Amygdala (tissue), 56 donors: ENCODE measurements at places on chromosomes 2 and 18.

DNA sequence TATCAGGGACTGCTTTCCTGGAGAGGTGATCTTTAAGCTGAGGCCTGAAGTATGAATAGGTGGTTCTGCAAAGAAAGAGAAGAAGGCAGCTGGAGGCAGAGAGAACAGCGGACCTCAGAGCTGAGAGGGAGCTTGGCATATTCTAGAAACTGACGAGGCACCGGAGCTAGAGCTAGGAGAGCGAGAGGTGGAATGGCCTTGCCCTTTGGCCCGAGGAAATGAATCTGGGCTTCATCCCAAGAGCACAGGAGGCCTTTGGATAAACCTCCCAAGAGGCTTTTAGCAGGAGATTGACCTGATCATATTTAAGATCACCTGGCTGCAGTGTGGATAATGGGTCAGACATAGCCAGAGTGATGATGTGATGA is 7.9 kb downstream of the DYSF start:
- DNase-seq: no peak

DNA sequence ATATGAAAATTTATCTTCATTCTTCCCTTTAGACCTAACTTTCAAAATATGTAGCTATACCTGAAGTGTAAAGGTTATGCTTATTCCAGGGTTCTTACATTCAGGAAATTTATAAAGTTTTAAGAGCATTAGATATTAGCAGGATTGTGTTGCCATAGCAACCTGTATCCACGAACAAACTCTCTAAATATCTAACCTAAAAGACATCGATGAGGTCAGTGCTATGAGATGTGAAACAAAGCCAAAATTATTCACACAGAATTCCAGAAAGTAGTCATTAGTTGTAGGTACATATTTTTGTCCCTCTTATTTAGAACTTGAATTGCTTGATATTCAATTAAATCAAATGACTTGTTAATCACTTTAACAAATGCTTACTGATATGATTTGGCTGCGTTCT is 705.3 kb downstream of the SOCS6 start:
- no peak for DNase-seq

- DNase-seq: no peak
Measured at GRCh38 chr18:63161761-63162195, 157.8 kb downstream of the BCL2 start.

DNA sequence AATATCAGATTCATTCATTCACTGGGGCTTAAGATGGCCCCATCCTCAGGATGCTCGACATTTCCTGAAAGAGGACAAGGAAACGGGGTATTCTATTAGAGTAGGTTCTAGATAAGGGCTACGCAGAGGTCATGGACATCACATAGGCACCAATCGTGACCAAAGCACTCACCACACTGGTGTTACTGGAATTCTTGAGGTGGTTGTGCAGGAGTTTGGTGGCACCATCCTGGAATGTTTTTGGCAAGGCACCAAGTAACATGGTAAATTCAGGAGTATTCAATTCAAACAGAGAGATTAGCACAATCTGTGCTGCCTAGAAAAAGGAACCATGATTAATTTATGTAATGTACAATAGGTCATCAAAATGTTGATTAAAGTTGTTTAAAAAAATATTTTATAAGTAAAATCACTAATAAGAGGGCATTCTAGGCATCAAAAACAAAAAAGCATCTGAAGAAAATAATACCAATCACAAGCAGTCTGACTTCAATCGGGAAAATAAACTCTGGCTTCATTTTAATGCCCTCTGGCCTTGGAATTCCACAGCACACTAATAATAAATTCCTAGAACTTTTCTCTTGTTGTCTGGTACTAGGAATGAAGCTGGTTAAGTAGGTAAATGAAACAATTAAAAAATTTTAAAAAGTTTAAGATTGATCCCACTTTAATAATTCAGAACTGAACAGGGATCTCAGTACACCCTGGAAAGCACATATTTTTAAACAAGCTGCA is 102.8 kb upstream of the TFCP2L1 start:
- no peak for DNase-seq

- no peak for DNase-seq
Measured at GRCh38 chr2:10876394-10876793, 35.3 kb upstream of the KCNF1 start.

DNA sequence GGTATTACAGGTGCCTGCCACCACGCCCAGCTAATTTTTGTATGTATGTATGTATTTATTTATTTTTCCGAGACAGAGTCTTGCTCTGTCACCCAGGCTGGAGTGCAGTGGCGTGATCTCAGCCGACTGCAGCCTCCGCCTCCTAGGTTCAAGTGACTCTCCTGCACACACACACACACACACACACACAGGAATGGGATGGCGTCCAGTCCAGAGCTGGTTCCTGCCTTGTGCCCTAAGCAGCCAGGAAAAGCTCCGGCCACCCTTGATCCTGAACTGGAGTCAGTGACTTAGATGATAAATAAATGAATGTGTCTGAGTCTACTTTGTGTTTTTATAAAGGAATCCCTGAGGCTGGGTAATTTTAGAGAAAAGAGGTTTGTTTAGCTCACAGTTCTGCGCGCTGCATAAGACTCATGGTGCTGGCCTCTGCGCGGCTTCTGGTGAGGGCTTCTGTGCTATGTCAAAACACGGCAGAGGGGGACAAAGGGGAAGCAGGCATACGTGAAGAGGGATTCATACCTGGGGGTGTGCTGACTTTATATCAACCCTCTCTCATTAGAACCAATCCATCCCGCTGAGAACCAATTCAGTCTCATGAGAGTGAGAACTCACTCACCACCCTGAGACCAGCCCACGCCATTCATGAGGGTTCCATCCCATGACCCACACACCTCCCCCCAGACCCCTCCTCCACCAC is 59.7 kb upstream of the PHLPP1 start:
- no peak for DNase-seq

DNA sequence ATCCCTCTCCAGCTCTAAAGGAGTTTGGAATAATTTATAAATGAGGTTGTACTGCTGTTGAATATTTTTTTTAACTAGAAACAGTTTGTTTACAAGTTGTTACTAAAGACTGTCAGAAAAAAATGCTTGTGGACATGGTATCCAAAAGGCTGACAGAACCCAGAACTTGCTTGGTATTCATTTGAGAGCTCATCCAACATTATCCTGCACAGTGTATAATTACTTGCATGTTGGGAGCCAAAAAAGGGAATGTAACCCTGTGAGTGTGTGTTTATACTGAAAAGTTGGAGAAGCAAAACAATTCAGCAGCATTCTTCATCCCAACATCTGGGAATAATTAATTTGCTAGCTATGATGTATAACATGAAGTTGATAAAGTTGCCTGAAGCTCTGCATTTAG is 42.1 kb upstream of the EHBP1 start:
- no peak for DNase-seq

GRCh38 chr2:169838743-169839489 is 11.7 kb downstream of the UBR3 start:
- no peak for DNase-seq

DNA sequence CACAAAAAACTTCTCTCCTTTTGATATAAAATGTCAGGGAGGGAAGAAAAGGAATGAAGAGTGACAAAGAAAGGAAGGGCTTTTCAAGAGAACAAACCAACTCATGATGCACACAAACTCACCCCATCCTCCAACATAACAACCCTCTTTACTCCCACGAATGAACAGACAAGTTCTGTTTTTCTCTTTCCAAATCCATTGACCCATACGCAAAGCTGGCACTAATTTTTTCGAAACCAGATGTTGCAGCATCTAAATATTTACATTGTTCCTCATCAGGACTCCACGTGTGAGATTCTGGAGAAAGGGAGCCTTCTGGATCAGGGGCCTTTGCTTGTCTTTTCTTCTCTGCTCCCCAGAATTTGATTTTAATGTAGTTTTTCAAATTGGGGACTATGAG is 143.3 kb upstream of the BCL2L11 start:
- DNase-seq: no peak

- no peak for DNase-seq
Measured at GRCh38 chr2:172216477-172216876, 113.8 kb upstream of the DLX2 start.

DNA sequence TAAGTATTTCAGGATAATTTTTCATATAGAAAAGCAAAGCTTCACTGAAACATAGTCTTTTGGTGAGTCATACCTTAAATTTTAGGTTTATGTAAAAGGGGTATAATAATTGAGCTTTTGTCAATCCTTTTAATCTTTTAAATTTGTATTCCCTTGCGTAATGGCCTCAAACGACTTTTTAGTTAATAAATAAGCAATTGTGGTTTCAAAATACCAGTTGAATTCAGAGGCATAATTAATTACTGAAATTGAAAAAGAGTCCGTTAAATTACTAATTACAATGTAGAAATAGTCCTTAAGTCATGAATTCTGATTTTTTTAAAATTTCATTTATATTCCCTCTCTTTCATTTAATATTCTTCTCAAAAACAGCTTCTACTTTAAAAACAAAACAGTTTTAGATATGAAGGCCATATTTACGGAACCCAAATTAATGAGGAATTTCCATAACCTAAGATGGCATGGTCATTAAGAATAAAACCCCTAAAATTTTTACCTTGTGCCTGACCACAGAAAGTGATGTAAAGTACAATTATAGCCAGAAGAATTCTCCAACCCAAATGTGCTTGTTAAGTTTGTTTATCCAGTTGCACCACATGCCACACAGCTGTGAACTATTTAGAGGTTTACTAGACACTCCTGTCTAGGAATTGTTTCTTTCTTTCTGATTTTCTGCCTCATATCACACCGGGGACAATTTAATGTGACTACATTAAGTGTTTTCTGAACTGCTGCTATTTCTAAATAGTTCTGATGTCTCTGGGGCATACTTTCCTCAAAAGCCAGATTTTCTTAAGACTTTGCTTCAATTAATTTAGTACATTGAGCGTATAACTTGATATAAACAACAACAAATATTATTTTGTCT is 60.7 kb upstream of the ITGA4 start:
- DNase-seq: no peak

GRCh38 chr18:22168360-22168921 is 948 bp upstream of the GATA6 start:
- DNase-seq: no peak

- DNase-seq: no peak
Measured at GRCh38 chr18:76584414-76585310, 89.6 kb upstream of the ZNF516 start.

DNA sequence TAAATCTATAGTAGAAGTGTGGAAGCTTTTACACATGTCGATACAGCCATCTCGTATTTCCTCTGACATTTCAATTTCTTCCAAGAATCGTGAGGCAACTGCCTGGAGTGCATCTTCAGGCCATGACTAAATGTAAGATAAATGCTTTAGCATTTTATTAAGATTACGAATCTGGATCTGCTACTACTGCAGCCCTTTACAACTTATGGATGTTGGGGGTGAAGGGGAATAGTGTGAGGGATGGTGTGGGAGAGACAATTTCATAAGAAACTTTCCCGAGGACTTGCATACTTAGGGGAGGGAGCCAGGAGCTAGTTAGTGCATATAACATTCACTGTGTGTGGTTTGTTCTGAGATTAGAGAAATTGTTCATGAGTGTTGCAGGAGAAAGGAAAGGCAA is 204.8 kb downstream of the SLC39A10 start:
- no peak for DNase-seq

GRCh38 chr2:203646266-203646864 is 60.1 kb upstream of the CD28 start:
- DNase-seq: no peak

DNA sequence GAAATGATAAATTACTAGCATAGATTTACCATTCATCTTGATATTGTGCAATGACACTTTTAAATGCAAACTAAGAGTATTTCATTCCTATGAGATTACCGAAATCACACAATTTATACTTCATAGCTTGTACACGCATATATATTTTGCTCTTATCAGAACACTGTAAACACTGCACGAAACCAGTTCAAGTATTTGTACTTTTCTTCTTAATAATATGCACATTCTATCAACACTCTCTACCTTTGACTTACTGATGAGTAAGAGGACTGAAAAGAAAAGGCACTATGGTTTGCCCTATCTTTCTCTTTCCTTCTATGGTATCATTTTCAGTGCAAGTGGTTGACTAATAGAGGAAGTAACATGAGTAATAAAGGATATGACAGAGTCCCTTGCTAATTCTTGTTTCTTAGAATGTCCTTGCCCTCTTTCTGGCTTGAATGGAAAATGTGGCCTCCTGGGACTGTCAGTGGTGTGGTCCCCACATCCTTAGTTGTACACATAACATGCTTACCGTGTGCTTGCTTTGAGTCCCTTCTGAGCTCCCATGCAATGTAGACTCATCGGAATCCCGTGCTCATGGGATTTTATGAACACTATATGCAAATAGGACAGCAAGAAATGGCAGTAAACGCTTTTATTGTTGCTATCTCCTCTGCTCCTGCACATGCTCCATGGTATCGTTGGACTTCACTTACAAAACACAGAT is 363.5 kb upstream of the TNP1 start:
- DNase-seq: no peak

GRCh38 chr18:33472509-33472908 is 32.0 kb upstream of the CCDC178 start:
- no peak for DNase-seq

DNA sequence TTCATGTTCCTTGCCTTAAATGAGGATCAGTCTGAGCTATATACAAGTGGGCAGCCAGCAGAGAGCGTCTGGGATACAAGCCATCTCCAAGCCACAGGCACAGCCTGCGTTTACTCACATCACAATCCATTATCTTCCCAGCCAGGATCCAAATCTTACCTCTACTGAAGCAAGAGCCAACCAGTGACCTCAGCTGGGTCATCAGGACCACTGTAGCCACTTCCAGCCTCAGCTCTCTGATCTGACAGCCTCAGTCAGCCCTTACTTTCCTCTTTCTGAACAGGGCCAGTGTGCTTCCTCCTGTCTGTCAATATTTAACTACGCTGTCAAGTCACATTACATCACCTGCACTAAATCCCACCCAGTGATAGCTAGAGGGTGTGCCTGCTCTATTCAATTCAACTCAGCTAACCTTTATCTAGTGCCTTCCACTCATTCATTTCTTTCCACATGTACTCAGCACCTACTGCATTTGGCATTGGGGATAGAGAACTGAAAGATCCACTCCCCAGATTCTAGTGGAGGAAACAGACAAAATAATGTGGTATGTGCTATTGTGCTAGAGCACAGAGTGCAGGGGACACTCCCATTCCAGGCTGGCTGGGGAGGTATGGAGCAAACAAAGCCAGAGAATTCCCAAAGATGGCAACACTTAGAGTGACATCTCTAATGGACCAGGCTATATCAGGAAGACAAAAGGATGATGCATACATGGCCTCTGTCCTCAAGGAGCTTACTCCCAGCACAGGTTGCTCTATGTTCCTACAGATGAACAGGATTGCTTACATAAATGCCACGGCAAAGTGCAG is 146.5 kb downstream of the NCKAP5 start:
- peak; percentile 26 for DNase-seq

GRCh38 chr18:40685219-40685618 is 1269.8 kb upstream of the PIK3C3 start:
- DNase-seq: no peak

DNA sequence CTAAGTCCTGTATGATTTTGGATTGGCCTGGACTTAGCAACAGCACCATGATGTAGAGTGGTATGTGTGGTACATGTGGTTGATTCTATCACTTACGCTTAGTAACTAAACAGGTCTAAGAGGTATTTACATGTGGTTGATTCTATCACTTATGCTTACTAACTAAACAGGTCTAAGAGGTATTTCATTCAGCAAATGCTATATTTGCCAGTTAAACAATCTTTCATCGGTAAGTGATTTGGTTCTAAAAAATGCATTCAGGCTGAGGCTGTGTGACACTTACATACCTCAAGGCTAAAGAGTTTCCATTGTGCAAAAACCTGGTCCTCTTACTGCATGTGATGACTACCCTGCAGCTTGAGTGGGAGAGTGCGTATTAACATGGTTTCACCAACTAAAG is 13.1 kb downstream of the EIF4E2 start:
- DNase-seq: no peak
